Naive thymus-derived CD4-positive, alpha-beta T cell (primary cell): ENCODE measurements at places on chromosomes 5 and 9. TPM values are rescaled to one million over a fixed set of nuclear protein-coding genes. Genes with fewer than 3 reads are reported as not detected.

The BTNL9 gene
- total RNA-seq = not detected in 2 replicates

DNA sequence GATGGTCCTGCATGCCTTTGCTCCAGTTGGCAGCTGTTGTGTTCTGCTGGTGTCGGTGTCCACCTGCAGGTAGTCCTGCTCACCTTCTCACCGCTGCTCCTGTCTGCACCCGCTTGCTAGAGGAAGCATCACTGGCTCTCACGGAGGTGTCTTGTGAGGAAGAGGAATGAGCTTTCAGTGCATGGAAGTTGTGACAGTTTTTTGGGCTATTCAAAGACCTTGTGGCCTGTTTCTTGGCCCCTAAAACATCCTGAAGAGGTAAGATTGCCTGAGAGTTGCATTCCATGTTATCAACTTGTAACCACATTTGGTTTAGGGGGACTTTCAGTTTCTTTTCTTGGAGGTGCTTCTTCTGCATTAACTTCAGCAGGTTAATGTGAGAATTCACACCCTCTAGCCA, 85.6 kb downstream of the MACROH2A1 start:
- DNase-seq = no peak

GRCh38 chr9:134641173-134641989, at the start of gene COL5A1:
Gene COL5A1, plus strand, starts transcription at chr9:134641803. Its CDS starts 385 bp downstream, at chr9:134642188.
- peak; percentile 55 for DNase-seq

- no peak for DNase-seq
These were observed 70.1 kb upstream of the IFNK start for GRCh38 chr9:27453860-27454553.

The MYOZ3 gene
- not detected in 2 replicates for total RNA-seq
